Activated CD4-positive, CD25-positive, alpha-beta regulatory T cell treated with anti-CD3 and anti-CD28 coated beads, Interleukin-2, amount 50 U/mL, for 24 hours (primary cell): ENCODE measurements at places on chromosomes 16 and 17.

DNA sequence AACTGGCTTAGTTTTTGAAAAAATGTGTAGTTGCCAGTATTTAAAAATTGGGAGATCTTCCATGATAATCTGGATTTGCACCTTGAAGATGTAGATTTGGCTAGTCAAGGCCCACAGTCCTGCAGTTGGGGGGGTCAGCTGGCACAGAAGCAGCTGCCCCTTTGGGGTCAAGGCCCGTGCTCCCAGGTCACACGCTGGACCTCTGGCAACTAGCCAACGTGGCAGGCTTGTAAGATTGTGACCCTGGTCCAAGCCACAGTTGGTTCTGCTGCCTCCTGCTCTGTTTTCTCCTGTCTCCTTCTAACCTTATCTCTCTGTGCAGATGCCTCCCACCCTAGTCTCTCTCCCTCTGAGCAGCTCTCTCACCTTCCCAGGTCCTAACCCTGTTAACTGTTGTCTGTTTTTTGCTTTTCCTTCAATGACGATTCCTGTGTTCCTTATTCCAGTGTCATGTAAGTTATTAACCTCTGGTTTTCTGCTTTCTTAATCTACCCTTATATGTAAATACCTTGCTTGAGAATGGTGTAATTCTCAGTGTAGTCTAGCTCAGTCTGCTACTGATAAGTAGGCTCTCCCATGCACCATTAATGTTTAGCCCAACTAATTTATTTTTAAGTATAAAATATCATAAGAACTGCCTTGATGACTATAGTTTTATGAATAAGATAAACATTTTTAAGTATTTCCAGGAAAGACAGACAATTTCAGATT, 27.9 kb downstream of the CLEC16A start:
- peak; percentile 69 for ATAC-seq

GRCh38 chr17:82058230-82058854, 6.6 kb downstream of the GPS1 start:
- ATAC-seq: no peak

DNA sequence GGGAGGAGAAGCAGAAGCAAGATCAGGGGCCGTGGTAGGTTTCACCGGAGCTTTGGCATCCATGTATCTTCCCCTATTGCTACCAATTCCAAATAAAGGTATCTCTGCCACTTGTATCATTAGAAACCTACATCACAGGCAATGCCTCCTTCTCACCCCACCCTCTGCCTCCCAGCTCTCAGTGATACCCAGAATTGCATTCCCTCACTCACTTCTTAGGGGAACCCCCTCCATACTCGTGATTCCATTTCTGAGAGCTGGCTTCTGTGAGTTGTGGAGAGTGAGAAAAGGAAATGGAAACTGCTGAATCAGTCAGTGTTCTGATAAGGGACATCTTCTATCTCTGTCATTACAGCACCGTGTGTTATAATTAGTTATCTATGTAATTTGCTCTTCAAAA, 2.3 kb upstream of the CCL3 start:
- ATAC-seq: peak; percentile 62

- peak; percentile 33 for ATAC-seq
Measured at GRCh38 chr16:83137326-83137781, 510.6 kb downstream of the CDH13 start.

DNA sequence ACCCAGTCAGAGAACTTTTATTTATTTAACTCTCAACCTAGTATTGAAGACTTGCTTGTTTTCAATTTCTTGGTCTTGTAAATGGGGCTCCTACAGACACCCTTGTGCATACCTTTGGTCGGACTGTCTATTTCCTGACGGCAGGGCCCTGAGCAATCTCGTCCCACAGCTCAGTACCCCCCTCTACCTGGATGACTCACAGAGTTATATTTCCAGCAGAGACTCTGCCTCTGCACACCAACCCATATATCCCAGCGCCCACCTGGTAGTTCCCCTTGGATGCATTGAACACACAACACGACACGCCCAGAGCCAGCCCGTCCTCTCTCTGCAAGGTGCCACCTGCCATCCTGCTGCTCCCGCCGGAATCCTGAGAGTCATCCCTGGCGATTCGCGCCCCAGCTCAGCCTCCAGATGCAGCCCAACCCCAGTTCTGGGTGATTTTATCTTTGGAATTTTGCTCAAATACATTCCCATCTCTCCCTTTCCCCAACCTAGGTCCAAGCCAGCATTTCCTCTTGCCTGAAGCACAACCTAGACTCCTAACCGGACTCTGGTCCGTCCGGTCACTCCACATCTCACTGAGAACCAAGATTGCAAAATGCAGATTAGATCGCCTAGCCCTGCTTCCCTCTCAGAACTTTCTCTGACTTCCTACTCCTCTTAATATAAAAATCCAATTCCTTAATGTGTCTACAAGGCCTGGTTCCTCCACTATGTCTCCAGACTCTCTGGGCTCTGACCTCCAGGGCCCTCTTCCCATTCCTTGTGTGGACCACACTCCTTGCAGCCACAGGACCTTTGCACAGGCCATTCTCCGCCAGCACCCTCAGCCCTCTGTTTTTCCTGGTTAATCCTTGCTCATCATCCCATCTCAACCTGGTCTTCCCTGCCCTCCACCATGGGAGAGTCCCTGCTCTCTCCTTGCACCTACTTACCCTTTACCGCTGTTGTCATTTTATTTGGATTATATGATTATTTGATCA, 129.2 kb downstream of the SEC14L1 start:
- ATAC-seq: no peak

DNA sequence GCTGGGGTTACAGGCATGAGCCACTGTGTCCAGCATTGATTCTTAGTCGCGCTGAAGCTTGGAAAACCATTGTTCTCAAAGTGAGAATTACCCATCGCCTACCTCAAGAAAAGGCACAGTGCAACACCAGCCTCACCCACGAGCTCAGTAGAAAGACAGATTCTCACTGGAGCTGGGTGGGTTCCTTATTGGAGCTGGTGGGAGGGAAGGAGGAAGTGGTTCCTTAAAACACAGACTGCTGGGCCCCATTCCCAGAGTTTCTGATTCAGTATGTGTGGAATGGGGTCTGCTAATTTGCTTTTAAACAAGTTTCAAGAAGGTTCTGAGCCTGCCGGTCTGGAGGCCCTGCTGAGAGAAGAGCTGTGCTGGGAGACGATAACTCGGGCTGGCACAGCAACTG, 264.7 kb downstream of the ENGASE start:
- no peak for ATAC-seq

GRCh38 chr16:4682616-4683254, 10.6 kb upstream of the NUDT16L1 start:
- ATAC-seq: no peak

DNA sequence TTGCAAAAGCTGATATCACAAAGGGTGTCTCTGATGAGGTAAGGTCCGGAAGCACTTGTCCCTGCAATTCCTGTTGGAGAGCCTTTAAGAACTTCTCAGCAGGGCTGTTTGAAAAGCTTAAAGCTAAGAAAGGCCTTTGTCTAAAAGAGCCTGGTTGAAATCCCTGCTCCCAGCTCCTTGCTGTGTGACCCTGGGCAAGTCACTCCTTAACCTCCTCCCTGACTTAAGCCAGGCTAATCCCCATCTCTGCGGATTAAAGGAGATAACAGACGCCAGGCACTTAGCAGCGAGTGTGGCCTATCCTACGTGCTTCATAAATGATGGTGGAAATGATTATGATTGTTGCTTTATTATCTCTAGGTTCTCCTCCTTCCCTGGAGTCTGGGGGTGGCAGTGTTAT, 368.0 kb upstream of the RBFOX1 start:
- ATAC-seq: no peak

- no peak for ATAC-seq
Measured at GRCh38 chr16:3598236-3598635, 13.2 kb downstream of the SLX4 start.

DNA sequence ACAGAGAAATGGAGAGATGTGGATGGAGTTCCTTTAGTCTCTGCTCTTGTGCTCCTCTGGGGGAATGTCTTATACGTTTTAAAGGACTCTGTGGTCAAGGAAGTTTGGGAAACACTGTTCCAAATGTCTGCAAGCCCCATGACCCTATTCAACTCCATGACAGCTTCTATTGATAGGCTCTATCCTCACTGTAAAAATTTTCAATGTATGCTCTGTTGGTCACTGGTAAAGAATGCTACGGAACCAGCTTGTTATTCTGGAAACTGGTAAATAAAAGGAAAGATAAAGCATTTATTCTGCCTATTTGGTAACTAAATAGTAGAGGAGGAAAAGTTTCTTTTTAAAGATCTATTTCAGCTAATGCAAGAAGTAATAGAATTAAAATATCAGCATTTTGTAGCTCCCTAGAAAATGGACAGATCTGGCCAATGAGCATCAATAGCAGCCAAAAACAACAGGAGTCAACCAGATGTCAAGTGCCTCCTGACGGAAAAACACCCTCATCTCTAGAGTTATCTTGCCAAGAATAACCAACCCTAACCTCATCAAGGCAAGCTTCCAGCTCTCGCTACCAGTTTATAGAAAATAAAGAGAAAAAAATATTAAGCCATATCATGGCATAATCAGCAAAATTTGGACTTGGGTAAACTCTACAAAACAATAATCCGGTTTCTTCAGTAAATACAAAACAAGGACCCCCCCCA, 16.1 kb downstream of the GDE1 start:
- no peak for ATAC-seq
